ENCODE measurements at places on chromosomes 12 and 14.

DNA sequence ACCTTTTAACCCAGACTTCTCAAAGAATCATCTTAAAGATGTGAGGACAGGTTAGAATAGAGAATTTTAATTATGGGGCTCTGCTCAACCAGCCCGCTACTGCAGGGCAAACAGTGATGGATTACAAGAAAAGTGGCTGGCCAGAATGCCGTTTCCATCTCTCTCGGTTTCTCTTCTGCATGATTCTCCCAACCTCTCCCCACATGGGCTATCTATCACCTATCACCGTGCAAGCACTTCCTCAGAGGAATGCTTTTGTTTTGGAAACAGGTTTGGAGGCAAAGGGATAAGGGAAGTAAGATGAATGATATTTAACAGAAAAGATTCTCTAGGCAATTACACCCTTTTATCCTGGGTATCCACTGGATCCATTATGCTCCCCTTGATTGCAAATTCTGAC is 37.4 kb upstream of the PHC1 start:
- no peak for DNase-seq

- DNase-seq, result no peak
These were observed 6.0 kb upstream of the SDSL start for GRCh38 chr12:113416091-113416754.

- no peak for DNase-seq
These were observed 841 bp downstream of the GLI1 start for GRCh38 chr12:57460468-57460784.

GRCh38 chr14:82432301-82433105 is 898.9 kb upstream of the SEL1L start:
- DNase-seq, result no peak

DNA sequence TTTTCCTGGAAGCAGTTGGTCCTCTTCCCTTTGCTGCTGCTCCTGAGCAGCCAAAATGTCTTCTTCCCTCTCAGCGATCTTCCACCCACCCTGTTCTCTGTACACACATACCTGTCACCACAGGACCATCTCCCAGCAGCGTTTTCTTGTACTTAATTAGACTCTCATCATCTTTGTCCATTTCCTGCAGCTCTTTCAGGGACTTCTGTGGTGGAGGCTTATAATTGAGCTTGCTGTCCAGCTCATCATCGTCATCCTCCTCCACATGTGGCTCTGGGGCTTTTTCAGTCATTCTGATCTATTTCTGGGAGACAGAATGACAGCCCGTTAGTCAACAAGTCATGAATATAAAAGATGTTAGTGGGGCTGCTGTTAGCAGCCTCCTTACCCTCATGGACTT is 11.0 kb downstream of the ARHGDIB start:
- DNase-seq, result no peak

DNA sequence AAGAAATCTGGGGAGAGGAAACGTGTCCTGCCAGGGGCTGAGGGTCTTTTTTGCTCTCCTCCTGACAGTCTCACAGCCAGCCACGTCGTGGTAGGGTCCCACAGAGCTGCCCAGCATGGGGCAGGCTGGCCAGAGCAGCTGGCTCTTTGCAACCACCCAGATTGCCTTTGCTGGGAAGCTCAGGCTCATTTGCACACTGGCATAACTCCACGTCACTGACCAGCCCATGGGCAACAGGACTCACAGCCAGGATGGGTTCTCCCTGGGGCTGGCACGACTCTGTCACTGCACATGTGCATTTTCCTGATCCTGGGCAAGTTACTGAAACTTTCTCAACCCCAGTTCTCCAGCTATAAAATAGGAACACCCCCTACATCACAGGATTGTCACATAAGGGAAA is 242.2 kb downstream of the DPF3 start:
- no peak for DNase-seq

- DNase-seq, result no peak
These were observed 41.8 kb downstream of the SLC8B1 start for GRCh38 chr12:113293100-113293499.

- DNase-seq, result no peak
These were observed 125.0 kb upstream of the HMGA2 start for GRCh38 chr12:65699251-65699650.

GRCh38 chr14:103740991-103741689 is 25.5 kb downstream of the ZFYVE21 start:
- no peak for DNase-seq

DNA sequence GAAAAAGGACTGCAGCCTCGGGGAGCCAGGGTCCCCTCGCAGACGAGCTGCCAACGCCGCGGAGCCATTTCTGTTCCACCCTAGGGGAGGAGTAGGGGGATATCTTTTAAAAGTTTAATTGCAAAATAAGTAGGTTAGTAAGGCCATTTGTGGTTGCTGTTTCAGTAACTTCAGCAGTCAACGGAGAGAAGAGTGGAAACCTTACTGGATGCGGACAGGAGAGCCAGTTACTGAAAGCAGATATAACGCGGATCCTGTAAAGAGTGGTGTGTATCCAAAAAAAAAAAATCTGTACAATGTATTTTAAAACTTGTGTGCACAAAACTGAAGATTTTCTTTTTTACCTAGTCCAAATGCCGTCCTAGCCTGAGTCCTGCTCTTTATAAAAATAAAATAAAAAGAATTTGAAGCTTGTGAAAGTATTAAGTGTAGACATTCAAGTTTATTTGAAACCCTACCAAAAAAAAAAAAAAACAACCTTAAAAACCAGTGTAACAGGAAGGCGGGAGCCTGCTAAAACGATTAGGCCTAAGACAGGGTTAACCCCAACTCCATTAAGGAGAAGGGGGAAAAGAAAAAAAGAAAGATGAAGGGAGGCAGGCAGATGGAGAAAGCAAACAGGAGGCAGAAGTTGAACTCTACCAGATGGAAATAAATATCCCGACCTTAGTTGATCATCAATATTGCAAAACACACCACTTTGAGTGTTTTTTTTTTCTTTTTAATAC is 1.0 kb upstream of the BTG1 start:
- DNase-seq, result no peak

DNA sequence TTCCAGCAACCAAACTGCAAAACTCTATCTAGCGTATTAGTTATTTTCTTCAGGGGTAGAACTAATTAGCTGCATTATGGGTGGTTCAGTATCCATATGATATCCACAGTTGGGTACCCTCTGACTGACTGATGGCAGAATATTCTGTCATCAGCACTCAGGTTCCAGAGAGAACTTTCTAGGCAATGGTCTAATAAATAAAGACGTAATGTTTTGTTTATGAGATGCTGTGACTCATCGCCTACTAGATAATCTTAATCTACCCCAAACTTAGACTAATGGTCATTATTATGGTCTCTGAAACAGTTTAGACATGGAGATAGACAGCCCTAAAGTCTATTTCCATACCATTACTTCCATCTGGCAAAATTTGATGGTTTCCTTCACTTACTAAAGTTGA is 220.1 kb downstream of the MED13L start:
- DNase-seq, result no peak

DNA sequence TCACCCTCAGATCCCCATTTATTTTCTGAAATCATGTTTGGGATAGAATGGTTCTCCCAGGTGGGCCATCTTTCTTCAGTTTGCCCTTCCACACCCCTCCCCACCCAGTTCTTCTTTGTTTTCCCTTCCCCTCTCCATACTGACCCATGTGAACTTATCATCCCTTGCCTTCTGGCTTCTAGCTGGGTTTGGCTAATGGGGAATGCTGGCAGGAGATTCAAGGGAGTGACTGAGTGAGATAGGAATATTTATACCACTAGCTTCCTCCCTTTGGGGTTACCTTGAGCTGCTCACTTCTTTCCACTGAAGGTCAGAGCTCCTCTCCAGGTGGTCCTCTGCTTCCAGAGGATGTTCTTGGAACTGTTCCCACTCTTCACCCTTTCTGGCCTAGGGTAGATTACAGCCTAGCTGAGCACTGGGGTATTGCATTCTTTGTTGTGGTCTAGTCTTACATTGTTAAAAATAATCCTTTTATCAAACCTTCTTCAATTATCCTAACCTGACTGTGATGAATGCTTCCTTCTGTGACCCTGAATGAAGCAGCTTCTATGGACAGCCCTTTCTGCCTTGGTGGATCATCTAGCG is 88.3 kb upstream of the ATP2B1 start:
- DNase-seq, result no peak

- no peak for DNase-seq
These were observed 415.8 kb downstream of the TMTC2 start for GRCh38 chr12:83102499-83102898.

DNA sequence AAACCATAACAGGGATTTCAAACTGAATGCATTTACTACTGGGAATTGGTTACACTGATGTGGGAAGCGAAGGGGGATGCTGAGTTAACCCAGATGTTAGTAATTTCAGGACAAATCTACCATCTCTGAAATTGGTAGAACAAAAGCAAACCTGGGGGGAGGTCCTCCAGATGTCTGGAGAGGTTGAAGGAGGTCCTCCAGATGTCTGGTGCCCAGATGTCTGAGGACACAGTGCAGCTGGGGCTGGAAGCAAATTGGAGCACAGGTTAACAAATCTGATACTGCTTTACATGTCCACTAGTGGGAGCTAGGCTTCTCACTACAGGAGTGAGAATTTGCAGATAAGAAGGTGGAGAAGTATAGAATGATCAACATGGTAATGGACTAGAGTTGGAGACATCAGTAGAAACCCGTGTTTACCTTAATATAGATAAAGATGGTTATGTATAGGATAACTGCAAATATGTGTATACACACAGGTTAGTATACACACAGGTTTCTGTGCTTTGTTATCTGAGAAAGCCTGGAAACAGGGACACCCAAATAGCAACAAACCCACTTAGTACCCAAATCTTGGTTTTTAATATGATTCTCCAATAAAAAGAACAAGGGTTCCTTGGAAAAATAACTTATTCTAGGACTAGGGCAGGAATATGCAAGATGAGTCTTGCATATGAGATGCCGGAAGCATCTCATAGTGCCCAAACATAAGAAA is 162.5 kb downstream of the C12orf50 start:
- no peak for DNase-seq
